Fibroblast of skin of scalp (primary cell): ENCODE measurements at places on chromosomes 7 and 10.

GRCh38 chr10:82358486-82359099 lies 483.6 kb downstream of the NRG3 start:
- DNase-seq: peak; percentile 44

GRCh38 chr10:10849306-10849705 lies 168.4 kb upstream of the CELF2 start:
- DNase-seq: no peak

DNA sequence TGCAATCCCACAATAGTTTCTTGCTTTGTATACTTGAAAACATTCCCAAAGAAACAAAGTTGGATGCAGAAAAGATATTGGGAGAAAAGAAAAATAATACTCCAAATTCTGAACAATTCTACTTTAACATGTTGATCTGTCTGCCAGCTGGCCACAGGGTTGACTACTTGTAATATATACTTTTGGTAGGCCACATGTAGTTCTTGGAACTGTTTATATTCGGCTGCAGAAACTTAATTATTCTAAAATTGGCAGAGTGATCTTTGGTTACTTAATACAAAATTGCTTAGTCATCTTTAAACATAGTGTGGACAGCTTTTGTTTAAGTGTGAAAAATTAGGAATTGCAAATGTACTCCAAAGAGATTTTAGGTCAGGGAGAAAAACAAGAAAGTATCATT lies 76.0 kb downstream of the CALD1 start:
- DNase-seq: no peak

- DNase-seq: no peak
Observed at GRCh38 chr7:100887516-100888290, 1.8 kb downstream of the UFSP1 start.

GRCh38 chr7:8084836-8085235 lies 116.2 kb downstream of the GLCCI1 start:
- DNase-seq: no peak

DNA sequence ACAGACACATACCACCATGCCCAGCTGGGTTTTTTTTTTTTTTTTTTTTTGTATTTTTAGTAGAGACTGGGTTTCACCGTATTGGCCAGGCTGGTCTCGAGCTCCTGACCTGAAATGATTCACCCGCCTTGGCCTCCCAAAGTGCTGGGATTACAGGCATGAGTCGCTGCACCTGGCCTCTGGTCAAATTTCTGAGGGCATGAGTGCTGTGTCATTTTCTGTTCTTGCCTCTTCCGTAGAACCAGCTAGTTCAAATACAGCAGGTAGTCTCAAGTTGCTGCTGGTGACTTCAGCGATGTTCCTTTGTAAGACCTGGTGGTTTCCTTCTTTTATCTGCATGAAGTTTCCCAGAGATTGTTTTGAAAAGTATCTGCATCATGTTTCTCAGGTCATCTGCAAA lies 134.8 kb upstream of the SHH start:
- peak; percentile 19 for DNase-seq
